Sigmoid colon (tissue), 7 donors: ENCODE measurements at places on chromosomes 2 and 18. TPM values are rescaled to one million over a fixed set of nuclear protein-coding genes. Genes with fewer than 3 reads are reported as not detected.

The PLCD4 gene
- 25.0 TPM for total RNA-seq

The ERMN gene
- not detected for total RNA-seq

The FKBP7 gene
- total RNA-seq, result 21.0 TPM

The RALB gene
- total RNA-seq, result 48.5 TPM

The OTOS gene
- total RNA-seq, result not detected

The UGT1A5 gene
- not detected for total RNA-seq
